ENCODE measurements at places on chromosomes 11 and 22.

DNA sequence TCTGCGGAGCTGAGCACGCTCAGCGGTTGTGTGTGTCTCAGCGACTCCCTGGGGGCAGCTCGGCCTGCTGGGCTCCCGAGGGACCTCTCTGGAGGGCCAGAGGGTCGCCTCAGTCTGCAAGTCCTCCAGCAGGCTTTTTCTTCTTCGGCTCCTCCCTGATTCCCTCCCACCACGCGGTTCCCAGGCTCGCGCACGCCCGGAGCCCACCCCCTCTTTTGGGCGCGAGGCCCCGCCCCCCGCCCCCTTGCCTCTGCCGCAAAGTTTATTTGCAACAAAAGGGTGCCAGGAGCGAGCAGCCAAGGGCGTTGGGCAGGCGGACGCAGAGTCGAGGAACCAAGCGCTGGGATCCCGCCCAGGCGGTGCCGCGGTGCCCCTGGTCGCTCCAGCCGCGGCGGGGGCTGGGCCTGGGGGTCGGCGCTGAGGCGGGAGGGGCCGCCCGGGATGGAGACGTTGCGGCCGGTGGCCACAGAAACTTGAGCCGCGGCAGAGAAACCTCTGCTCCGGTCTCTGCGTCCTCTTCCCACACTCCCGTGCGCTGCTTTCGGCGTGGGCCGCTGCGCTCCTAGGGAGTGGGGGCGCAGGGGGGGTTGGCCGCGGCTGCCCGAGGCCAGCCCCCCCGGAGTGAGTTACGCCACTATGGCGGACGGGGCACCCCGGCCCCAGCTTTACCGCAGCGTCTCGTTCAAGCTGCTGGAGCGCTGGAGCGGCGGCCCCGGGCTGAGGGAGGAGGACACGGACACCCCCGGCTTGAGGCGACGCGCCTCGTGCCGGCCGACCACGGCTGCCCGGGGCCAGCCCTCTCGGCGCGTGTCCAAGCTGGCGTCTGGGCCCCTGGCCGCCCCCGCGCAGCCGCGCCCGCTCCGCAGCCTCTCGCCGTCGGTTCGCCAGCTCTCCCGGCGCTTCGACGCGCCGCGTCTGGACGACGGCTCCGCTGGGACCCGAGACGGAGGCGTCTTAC lies at the start of gene ARHGEF17:
TSS of gene ARHGEF17 (plus strand) at position 274 of the 958 bp plus-strand sequence. CDS start at position 637, 363 bp downstream.
- DNase-seq, result no peak

DNA sequence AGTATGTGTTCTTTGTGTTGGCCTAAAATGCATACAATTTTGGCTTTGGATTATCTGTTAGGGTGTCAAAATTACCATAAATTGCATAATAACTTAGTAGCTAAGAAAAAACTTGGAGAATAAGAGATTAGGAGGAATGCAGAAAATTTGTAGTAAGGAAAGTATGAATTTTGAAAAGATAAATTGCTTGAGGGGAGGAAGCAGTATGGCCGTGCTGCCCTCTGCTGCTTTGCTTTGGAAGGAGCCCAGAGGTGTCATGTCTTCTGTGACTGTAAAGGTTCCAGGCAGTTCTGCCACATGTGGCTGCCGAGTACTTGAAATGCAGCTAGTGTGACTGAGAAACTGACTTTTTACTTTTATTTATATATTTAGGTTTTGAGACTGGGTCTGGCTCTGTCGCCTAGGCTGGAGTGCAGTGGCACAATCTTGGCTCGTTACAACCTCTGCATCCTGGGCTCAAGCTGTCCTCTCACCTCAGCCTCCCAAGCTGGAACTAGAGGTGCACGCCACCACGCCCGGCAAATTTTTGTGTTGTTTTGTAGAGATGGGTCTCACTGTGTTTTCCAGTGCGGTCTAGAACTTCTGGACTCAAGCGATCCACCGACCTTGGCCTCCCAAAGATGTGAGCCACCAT lies 1.8 kb downstream of the ADSL start:
- peak; percentile 76 for DNase-seq

- no peak for DNase-seq
Measured at GRCh38 chr22:32469799-32470212, 4.8 kb upstream of the FBXO7 start.

DNA sequence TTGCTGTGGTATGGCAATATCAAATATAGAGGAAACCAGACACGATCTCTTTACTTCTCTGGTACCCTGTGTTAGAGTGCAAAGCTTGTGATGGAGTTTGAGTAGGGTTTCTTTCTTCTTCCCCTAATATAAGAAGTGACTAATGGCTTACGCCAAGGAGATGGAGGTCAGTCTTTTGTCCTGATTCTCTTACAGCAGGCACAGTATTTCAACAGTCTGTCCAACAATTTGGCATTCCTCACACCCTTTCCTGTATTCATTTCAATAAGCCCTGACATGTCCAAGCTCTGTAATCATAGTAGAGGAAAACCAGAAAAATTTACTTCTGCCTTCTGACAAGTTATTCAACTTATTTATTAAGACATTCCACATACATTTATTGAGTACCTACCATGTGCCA lies 546.2 kb downstream of the TMEM135 start:
- no peak for DNase-seq

GRCh38 chr22:17734187-17734586 lies 40.1 kb downstream of the BID start:
- peak; percentile 10 for DNase-seq

DNA sequence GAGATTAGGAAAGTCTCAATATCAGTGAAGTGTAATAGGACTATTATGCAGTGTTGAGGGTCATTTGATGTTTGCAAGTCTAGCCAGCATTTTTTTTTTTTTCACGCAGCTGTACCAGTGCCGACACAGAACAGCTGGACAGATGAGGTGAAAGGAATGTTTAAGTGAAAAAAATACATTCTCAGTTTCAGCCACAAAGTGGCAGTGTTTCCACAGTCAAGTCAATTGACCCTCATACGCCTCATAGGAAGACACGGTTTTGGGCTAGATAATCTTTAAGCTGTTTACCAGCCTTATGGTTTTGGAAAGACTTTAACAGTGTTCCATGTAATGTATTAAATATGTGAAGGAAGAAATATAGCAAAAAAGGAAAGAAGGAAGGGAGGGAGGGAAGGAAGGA lies 349.9 kb upstream of the ANO3 start:
- DNase-seq, result no peak

DNA sequence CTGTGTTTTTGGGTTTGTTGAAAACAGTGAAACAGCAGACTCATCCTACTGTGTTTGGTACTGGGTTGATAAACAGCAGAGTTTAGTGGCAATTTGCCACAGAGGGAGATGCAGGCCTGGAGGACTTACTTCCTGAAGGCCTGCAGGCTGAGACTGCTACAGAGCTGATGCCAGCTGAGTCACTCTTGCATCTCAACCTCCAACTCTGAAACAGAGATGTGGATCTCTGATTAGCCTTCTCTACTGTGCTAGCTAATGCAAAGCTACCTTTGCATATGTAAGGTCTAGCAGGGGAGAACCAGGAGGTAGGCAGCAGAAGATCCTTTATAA lies 14.3 kb downstream of the ATP5MG start:
- no peak for DNase-seq

GRCh38 chr11:92765965-92766371 lies 203.5 kb upstream of the MTNR1B start:
- DNase-seq, result no peak

GRCh38 chr11:46006418-46007070 lies 84.1 kb downstream of the LARGE2 start:
- DNase-seq, result peak; percentile 74

- DNase-seq, result no peak
Measured at GRCh38 chr11:5796541-5796940, 5.5 kb upstream of the OR52N1 start.

DNA sequence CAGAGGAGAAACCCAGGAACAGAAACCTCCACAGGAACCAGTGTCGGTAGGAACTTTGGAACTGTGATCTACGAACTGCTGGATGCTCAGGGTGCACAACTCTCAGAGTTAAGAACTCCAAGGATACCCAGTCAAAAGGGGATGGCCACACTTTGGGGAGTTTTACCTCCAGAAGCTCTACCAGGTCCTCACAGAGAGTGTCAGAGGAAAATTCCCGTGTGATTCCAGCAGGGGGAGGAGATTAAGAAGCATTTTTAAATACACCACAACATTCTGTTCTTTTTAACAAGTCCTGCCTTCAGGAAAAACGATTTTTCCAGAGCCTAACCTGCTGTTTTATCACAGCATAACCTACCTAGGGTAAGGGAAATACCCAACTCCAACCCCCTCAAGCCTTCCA lies 104.0 kb downstream of the SOX6 start:
- no peak for DNase-seq

DNA sequence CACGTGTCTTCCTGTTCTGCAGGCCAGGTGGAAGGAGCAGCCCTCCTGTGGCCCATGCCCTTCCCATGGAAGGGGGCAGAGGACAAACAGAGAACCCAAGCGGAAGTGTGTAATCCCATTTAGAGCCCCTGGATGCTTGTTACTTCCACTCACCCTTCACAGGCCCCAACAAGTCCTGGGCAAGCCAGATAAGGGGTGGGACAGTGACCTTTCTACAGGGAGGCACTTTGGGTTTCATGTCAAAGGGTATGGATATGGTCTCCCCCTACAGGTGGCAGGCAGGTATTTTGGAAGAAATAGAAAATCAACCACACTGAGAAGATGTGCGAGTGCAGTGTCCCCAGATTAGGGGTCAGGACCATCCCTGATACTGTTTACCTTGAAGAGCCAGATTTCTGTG lies 11.4 kb downstream of the MPEG1 start:
- no peak for DNase-seq

DNA sequence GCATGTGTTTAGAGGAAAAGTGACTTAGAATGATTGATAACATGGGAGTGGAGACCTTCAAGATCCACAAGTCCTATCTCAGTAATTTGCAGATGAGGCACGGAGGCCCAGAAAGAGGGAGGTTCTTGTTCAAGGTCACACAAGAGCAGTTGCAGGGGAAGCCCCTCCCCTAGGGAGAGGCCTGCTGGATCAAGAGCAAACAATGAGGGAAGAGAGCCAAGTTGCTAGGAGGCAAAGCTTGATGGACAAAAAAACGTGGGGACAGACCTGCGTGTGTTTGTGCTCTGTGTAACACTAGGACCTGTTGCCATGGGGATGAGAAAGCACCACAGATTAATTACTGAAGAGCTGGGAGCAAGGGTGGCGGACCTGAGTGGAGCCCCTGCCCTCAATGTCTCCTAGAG lies 6.4 kb upstream of the MFRP start:
- no peak for DNase-seq

DNA sequence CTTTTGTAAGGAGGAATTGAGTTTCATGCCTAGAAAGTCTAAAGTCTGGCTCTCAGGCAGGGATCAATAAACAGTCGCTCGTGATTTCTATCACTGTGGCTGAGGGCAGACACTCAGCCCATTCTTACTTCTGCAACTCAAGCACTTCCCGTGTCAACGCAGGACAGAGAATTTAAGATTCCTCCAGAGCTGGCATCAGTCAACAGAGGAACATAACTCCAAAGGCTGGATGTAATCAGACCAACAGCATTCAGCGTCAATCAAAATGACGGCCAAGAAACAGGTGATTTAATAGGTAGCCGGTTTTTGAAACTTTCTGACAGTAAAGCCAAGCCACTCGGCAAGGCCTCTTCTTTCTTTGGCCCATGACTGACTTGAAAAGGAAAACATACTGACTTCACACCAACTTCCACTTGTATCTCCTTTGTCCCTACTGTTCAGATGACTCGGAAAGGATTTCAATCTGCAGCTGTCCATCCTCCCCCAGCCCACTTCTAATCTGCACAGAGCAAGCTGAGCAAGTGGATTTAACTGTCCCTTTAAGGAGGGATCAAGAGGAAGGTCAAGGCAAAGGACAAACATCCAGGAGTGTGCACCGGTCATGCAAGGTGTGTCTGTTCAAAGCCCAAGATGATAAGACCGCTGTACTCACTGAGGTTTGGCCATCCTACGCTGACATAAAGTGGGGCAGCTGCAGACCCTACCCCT lies 9.5 kb downstream of the VPS37C start:
- DNase-seq, result no peak

GRCh38 chr22:32721328-32722180 lies 80.0 kb upstream of the TIMP3 start:
- no peak for DNase-seq

DNA sequence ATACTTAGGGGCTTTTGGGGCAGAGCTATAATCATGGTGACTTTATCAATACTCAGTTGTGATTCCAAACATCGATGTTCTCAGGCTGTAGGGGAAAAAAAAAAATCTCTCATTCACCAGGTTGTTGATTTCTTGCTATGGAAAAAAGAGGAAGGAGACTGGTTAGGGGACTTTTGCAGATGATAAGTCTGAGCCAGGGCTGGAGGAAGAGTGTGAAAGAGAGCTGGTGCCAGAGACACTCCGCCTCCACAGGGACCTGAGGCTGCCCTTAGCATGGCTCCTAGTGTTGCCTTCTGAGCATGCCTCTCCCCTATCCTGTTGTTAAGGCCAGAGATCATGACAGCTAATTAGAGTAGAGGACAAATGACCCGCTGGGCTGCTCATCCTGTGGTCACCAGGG lies 16.9 kb downstream of the UPB1 start:
- no peak for DNase-seq

GRCh38 chr11:33643167-33643824 lies 57.3 kb downstream of the C11orf91 start:
- no peak for DNase-seq

- DNase-seq, result no peak
Measured at GRCh38 chr11:37595845-37596244, 997.8 kb upstream of the RAG2 start.

DNA sequence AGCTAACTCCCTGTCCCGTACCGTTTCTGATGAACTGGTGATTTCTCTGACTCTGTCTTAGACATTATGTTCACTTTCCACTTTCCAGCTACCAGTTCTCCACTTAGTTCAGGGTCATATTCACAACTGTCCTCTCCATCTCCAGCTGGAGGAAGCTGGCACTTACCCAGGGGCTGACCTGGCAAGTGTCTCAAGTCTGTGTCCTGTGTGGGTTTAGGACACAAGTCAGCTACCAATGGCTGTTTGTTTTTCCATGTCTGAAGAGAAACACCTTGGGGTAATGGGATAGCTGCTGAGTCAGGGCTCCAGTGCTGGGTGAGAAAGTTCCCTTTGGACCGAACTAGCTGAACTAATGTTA lies 134.4 kb downstream of the CSNK2A3 start:
- DNase-seq, result no peak

DNA sequence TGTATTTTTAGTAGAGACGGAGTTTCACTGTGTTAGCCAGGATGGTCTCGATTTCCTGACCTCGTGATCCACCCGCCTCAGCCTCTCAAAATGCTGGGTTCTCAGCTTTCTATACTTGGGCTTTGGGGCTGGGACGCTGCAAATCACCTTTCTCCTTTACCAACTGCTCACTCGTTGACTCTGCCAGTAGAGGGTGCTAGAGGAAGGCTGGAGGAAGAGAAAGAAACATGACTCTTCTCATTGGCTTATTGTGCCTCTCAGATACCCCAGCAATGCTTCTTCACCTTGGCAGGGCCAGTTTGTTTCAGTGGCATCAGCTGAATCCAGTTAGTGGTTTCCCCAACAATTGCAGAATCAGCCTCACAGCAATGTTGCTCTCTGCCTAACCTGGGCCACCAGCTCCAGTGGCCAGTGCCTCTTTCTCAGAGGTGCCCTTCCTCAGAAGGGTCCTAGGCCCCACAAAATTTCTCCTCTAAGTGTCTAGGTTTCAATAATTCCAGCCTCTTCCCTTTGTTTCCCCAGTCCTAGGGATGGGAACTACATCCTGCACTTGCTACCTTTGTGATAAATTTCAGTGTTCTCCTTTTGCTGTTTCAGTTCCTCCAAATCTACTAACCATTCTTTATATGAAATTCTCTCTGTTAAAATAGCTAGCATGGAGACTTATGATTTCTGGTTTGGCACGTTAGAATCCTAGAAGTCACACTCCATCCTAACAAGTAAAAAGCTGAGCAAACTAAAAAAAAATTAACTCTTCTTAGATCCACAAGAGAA lies 71.5 kb upstream of the VSTM5 start:
- DNase-seq, result no peak

- no peak for DNase-seq
Measured at GRCh38 chr11:45386972-45387371, 100.8 kb upstream of the SYT13 start.

Measured in CD4-positive, alpha-beta T cell treated with Interleukin-10 for 1 hour (primary cell).